ENCODE measurements at places on chromosomes 6 and 20.
A peak's percentile ranks its signal among the peaks of the same experiment; 100 is the strongest.

DNA sequence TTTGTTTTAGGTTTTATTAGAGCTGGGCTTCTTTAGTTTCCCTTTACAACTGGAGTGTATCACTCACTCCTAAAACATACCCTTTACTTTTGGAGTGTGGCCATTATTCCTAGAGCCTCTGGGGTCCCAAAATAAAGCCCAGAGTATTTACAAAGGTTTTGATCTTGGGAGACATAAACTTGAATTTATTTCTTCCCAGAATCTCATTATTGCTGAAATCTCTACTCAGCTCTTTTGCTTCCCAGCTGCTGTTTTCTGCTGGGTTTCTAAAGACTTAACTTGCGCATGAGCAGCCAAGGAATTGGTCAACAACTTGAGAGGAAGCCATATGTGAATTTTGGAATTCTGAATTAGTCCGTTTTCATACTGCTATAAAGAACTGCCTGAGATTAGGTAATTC, 94.5 kb upstream of the NRSN1 start:
- DNase-seq, result no peak

GRCh38 chr6:155771822-155772221, 316.2 kb upstream of the NOX3 start:
- no peak for DNase-seq

DNA sequence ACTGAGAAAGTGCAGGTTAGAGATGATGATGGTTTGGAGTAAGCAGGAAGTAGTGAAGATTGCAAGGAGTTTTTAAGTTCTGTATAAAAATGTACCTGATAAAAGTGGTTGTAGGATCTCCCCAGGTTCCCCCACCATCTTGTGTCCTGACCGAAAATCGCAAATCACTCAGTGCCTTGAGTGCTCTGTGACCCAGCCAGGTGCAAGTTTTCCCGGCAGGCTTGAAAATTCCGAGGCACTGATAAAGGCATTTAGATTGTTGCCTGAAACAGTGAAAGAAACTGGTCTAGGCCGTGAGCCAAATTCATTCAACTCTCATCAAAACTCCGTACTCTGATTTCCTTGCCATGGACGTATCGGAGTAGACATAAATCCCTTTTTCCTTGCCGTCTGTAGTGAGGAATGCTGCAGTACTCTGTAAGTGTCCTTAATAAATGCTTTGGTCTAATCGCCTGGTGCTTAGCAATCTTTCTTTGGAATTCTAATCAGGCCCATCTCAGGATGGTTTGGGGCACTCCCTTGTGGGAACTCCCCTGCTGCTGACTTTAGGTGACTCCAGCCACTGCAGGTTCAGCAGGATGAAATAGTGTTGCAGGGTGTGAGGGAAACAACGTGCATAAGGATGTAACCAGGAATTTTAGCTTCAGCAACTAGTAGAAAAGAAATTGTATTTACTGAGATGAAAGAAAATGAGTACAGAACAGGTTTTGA, 1199.8 kb upstream of the MAP3K7 start:
- no peak for DNase-seq

GRCh38 chr6:79810185-79810705, 137.1 kb downstream of the ELOVL4 start:
- DNase-seq, result peak; percentile 15

DNA sequence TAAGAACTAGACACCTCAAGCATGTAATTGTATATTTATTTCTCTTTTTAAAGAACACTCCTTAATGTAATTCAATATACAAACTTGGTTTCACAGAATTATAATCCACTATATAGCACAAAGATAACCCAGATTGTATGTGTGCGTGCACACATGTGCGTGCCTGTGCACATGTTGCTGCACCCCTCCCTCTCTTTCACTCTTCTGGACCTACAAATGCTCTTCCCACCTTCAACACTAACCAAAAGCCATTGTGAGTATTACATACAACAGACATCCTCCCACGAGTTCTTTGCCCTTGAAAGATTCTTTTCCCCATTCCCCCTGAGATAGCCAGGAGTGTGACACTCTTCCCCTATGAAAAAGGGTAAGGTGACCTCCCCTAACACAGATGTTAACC, 193.5 kb downstream of the HIVEP2 start:
- no peak for DNase-seq

- DNase-seq, result no peak
These were observed 549.0 kb downstream of the CDH26 start for GRCh38 chr20:60507087-60507694.

- no peak for DNase-seq
These were observed 56.1 kb downstream of the PHACTR3 start for GRCh38 chr20:59660471-59660870.

DNA sequence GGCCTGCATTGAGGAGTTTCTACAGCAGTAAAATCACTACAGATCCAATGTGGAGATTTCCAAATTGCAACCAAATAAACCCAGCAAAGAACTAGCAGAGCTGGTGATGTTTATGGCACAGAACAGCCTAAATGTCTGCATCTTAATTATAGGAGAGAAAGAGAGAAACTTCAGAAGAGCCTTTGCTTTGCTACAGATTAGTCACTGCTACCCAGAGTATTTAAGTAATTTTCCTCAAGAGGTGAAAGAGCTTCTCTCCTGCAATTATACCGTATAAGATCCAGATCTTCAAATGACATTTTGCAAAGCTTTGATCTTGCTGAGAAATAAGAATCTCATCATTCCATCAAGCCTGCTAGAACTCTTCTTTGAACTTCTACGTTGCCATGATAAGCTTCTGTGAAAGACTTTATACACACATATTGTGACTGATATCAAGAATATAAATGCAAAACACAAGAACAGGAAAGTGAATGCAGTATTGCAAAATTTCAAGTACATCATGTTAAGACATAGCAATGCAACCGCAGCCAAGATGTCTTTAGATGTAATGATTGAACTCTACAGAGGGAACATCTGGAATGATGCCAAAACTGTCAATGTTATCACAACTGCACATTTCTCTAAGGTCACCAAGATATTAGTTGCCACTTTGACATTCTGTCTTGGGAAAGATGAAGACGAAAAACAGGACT, 48.0 kb downstream of the MKKS start:
- no peak for DNase-seq

- no peak for DNase-seq
These were observed 86.6 kb upstream of the STXBP5 start for GRCh38 chr6:147117580-147117979.

DNA sequence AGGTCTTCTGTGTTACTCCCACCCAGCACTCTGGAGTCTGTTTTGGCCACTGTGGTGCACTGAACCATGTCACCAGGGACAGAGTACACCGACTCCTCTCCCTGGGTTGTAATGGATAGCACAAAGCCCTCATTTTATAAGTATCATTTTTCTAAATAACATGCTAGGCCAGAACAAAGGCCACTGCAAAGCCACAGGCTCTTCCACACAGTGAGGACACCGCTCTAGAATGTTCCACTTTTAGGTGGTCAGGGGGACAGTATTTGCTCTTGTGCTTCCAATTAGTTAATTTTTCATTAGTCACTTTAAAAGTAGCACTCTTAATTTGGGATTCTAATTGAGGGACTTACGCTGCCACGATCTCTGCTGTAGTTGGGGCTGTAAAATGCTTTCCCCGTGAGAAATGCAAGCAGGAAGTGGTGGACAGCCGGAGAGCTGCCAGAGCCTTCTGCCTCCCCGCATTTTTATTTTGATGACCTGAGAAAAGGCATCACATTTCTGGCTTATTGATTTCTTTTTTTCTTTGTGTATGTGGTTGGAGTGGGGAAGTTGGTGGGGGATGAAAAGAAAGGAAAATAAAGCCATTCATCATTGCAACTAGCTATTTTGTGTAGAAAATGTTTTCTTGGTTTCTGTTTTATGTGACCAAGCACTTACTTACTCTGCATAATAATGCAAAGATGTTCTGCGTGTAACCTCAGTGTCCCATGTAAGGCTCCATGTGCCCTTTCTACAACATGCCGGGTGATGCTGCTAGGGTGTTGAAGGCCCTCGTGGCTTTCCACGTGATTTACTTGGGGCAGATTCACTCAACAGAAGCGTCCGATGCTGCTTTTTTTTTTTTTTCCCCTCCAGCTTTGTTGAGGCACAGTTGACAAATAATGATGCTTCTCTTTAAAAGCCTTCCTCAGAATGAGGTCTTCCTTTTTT, 195.9 kb downstream of the SASH1 start:
- DNase-seq, result peak; percentile 86

DNA sequence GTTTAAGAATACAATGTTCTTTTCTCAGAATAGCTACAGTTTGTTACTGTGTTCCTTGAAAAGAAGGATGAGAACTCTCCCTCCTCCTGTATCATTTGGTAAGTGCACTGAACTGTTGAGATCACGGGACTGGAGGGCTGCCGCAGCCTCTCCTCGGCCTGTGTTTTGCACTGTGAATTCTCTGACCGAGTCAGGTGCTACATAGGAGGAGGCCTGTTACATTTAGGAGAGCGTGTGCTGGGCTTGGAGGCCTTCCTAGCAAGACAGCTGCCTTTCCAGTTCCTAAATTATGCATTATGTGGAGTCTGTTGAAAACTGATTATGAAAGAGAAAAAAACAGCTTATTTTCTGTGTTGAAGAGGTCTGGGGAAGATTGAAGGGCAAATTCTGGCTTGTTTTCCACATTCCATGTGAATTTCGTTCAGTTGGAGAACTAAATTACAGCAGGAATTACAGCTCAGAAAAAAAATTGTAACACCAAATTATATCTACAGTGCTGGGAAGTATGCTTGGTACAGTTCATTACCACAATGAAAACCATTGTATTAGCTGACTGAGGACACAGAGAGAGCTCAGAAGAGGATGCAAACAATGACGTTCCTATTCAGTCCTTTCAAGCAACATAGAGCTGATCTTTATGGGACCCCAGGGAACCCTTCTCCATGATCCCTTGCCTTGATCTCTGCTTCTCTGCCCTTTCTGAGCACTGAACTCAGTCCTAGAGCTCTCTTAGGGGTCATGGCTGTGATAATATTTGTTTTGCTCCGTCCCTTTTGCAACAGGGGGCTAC, 2.8 kb downstream of the TMC2 start:
- no peak for DNase-seq

DNA sequence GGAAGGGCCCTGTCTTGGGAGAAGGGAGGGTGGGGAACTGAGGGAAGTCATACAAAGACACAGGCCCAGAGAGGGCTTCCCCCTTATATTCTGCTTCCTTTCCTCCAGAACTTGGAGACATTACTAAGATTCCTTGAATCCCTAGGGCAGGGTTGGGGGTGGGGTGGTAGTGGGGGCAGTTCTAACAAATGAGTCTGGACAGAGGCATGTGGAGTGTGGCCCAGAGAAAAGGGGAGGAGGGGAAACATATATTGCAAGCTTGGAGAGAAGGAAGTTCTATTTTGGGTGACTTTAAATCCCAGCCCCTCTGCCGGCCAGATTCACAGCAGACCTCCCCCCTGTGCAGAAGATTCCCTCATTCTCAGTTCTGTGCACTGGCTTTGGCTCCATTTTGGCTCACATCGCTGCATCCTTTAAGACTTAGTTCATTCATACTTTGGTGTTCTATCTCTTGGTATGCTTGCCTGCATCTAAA, 43.7 kb downstream of the DAAM2 start:
- no peak for DNase-seq

GRCh38 chr6:166470029-166470862, 87.5 kb upstream of the MPC1 start:
- no peak for DNase-seq

- DNase-seq, result no peak
These were observed 4.0 kb downstream of the MKKS start for GRCh38 chr20:10430000-10430466.

- DNase-seq, result peak; percentile 66
These were observed 7.5 kb upstream of the GGTLC1 start for GRCh38 chr20:23995905-23996666.

DNA sequence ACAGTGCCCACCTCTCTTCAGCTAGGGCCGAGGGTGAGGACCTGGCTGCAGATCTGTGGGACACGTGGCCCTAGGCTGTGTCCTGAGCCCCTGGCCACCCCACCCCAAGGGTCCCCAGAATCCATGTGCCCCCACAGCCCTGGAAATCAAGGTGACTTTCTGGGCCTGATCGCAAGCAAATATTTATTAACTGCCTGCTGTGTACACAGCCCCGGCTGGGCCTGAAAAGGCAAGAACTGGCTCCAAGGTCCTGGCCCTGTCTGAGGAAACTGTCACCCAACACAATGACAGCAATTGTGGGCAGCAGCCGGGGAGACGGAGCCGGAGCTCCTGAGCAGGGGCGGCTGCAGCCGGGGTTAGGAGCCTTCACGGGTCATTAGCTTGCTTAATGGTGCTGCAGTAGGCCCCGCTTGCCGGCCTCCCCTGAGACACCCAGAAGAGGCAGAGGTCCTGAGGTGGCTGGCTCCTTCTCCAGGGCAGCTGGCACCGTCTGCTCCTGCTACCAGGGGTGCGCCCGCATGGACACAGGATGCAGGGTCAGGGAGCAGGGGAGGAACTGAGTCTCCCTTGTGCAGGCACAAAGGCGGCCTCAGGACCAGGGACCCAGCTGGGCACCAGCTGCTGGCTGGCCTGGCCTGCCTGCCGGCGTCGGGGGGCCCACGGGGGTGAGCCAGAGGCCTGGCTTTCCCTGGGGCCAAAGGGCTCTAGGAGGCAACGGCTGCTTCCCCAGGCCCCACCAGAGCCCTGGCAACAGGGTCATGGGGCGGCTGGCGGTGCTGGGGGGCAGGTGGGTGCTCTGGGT, 24.1 kb downstream of the NPEPL1 start:
- DNase-seq, result peak; percentile 46

GRCh38 chr6:33080127-33081089, 4.6 kb downstream of the HLA-DPB1 start:
- DNase-seq, result peak; percentile 85

GRCh38 chr6:112735129-112735528, 388.0 kb downstream of the RFPL4B start:
- no peak for DNase-seq

GRCh38 chr6:100472674-100473073, 8.0 kb upstream of the SIM1 start:
- no peak for DNase-seq

DNA sequence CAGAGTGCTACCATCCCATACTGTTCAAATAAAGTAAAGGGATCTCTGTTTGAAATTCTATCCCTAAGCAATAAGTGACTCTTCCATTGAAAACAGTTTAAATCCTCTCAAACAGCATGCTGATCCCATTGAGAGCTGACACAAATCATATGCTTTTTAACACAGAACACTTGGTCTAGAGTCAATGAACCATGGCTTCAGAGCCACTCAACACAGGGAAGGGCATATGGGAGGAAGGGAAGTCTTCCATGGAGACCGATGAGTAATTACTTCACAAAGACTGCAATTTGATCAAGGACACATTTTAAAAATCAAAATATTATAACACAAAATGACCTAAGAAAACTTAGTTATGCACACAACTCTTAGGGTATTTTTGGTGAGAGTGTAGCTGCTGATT, 1073.0 kb upstream of the MAP3K7 start:
- DNase-seq, result no peak

- DNase-seq, result no peak
These were observed 85.3 kb downstream of the BCAS1 start for GRCh38 chr20:53985150-53985518.

- DNase-seq, result no peak
These were observed 838.0 kb upstream of the DEFB115 start for GRCh38 chr20:30419466-30419865.

GRCh38 chr6:168524571-168525001, 83.6 kb downstream of the SMOC2 start:
- no peak for DNase-seq

DNA sequence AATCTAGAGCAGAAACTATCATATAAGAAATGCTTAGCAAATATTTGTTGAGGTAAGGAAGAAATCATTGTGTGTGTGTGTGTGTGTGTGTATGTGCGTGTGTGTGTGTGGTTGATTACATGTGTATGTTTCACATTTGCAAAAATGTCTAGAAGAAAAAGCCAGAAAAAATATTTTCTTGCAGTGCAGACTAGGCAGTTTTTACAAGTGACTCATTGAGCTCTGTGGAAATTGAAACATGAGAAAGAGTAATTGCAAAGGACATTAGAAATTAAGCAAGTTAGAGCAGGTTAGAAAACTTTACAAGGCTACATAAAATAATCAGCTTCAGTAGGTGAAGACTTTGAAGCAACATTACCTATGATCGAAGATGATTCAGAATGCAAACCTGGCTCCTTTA, 669.0 kb upstream of the EYS start:
- DNase-seq, result no peak

Measured in kidney (tissue), 22 donors.